ENCODE measurements at places on chromosomes 7 and 10.

GRCh38 chr10:91378061-91378460, 32.1 kb upstream of the HECTD2 start:
- peak; percentile 89 for DNase-seq

- DNase-seq: no peak
These were observed 280.9 kb upstream of the FZD8 start for GRCh38 chr10:35922876-35923600.

GRCh38 chr10:73867126-73867807, 7.1 kb downstream of the CAMK2G start:
- no peak for DNase-seq

DNA sequence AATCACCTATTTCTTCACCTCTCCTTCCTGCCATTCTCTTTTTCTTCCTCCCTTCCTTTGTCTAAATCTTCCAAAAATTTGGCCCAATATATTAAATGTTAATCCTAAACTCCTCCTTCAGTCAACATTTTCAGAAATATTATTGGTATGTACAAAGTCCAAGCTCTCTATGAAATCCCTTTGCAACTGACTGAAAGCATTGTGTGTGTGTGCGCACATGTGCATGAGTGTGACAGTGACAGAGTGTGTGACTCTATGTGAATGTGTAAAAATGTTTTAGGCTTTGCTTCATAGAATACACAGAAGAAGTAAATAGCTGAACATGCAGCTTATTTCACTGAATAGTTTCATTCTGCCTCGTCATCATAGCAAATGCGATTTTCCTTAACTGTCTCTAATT, 7.0 kb downstream of the GPAM start:
- no peak for DNase-seq

Data from fibroblast of lung (primary cell).